SJSA1 (cell line): ENCODE measurements at places on chromosomes 16 and 17.
A peak's percentile ranks its signal among the peaks of the same experiment; 100 is the strongest.

DNA sequence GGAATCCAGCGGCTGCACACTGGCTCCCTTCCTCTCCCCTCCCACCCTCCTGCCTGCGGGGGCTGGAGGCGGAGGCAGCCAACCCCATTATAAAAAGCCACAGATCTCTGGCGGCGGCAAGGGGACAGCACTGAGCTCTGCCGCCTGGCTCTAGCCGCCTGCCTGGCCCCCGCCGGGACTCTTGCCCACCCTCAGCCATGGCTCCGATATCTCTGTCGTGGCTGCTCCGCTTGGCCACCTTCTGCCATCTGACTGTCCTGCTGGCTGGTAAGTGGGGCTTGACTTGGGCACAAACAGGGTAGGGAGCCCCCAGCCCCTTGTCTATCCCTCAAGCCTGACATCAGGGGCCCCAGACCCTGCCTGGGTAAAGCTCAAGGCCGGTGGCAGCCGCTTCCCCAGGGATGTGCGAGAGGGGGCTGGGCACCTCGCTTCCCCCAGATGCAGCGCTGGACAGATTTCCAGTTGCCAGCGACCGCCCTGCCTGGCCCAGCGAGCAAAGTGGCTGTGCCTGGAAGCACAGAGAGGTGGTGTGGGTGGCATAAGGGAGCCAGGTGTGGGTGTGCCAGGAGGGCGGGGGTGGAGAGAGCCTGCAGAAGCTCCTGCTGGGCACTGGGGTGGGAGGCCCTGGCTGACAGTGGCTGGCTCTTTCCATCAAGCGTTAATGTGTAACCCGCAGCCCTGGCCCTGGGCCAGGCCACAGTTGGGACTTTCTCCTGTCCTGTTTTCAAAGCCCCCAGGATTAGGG, at the start of gene CX3CL1:
Gene CX3CL1 (plus strand): TSS at position 119 of the 745 bp plus-strand sequence. CDS start 79 bp downstream, at position 198.
- DNase-seq: peak; percentile 45

GRCh38 chr16:50583211-50583610, 35.0 kb downstream of the NKD1 start:
- DNase-seq: no peak

DNA sequence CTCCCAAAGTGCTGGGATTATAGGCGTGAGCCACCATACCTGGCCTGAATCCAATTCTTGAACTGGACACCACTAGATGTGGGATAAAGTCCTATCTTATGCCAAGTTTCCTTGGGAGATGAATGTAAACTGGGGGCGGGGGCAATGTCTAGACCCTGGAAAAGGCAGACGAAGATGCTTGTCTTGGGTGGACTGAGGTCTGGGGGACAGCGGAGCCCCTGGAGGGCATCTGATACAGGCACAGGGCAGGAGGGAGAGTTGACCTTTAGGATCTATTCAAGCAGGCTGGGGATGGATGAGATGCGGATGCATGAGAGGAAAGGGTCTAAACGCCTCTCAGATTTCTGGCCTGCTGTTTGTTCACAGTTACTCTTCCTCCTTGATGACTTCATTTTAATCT, 11.7 kb downstream of the C1QTNF1 start:
- DNase-seq: no peak

DNA sequence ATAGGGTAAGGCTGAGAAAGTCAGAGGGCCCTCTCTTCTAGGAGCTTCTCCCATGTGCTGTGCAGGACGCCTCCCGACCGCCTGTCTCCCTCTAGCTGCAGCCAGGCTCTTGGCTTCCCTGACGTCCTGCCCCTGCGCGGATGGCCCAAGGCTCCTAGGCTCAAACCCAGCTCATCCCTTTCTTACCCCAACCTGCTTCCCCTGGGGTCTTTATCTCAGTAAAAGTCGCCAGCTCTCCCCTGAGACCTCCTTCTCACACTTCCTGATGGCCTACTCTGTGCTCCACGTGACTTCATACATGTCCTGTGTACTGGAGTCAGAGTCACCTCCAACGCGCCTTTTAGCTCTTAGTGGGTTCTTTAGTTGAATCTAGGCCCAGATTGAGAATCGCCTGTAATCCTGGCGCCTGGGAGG, 1.1 kb upstream of the ZNF747 start:
- DNase-seq: no peak
